ENCODE measurements at places on chromosomes 11 and 22. TPM values are rescaled to one million over a fixed set of nuclear protein-coding genes. Genes with fewer than 3 reads are reported as not detected.

Gene CD248
- 0.36 TPM for total RNA-seq

Gene IL18
- total RNA-seq, result not detected

Gene CCDC89
- not detected for total RNA-seq

Gene NOX4
- total RNA-seq, result not detected

Gene HMGXB4
- total RNA-seq, result 35.4 TPM

Gene OR2AG1
- total RNA-seq, result not detected

Gene TPCN2
- 8.7 TPM for total RNA-seq

Gene DDTL
- 2.8 TPM for total RNA-seq

Gene CDCA5
- 203 TPM for total RNA-seq

Gene ARVCF
- 4.3 TPM for total RNA-seq

DNA sequence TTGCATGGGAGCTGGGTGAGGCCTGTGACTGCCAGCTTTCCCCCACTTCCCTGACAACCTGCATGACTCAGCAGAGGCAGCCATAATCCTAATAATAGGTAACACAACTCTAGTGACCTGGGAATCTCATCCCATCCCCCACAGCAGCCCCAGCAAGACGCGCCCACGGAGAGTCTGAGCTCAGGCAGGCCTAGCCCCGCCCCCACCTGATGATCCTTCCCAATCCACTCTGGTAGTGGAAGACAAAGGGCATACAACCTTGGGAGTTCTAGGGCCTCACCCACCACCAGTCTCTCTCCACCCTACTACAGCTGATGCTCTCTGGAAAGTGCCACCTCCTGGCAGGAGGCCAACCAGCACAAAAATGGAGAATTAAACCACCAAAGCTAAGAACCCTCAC, 60.3 kb downstream of the CWF19L2 start:
- no peak for DNase-seq

DNA sequence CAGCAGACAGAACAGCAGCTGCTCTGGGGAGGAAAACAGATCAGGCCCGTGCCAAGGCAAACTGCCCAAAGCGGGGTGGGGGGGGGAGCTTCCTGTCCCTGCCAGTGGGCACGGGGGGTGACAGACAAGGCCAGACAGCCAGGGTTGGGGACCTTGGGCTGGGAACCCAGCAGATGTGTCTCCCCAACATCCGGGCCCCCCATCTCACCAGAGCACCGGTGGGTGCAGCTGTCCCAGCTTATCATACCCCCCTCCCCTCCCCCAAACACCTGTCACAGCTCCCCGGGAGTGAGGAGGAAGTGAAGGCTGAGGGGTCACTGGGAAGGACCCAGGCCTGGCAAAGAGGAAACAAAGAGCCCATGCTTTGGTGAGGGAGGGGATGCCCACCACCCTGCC, 1.3 kb downstream of the PPP1R14B start:
- no peak for DNase-seq

- no peak for DNase-seq
Observed at GRCh38 chr11:96197801-96198701, 144.9 kb downstream of the MAML2 start.

DNA sequence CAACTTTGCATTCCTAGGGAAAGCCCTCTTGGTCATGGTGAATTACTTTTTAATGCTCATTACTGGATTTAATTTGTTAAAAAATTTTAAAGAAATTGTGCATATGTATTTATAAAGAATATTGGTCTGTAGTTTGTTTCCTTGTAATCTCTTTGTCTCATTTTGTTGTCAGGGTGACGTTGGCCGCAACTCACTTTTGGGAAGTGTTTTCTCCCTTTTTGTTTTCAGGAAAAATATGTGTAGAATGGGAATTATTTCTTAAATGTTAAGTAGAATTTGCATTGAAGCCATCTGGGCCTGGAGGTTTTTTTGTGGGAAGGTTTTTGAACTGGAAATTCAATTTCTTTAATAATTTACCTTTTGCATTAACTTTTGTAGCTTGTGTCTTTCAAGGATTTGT, 149.1 kb downstream of the UVRAG start:
- no peak for DNase-seq

DNA sequence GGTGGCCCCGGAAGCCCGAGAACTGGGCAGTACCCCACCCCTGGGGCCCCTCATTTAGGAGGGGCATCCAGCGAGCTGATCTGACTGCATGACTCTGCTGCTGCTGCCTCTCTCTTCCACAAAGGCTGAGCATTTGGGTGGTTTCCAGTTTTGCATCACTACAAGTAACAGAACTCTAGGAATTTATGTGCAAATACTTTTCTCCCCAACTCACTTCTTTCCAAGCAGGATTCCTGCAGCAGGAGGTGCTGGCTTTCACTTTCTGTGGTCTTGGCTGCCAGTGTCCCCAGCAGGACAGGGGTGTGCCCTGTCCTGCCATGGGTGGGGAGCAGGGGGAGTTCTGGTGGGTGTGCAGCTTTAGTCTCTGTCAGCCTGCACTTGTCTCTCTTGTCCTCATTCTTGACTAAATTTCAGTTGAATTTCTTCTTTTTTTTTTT, 21.2 kb downstream of the UPB1 start:
- DNase-seq, result no peak

- DNase-seq, result no peak
Observed at GRCh38 chr11:13315517-13316432, 38.2 kb downstream of the BMAL1 start.

DNA sequence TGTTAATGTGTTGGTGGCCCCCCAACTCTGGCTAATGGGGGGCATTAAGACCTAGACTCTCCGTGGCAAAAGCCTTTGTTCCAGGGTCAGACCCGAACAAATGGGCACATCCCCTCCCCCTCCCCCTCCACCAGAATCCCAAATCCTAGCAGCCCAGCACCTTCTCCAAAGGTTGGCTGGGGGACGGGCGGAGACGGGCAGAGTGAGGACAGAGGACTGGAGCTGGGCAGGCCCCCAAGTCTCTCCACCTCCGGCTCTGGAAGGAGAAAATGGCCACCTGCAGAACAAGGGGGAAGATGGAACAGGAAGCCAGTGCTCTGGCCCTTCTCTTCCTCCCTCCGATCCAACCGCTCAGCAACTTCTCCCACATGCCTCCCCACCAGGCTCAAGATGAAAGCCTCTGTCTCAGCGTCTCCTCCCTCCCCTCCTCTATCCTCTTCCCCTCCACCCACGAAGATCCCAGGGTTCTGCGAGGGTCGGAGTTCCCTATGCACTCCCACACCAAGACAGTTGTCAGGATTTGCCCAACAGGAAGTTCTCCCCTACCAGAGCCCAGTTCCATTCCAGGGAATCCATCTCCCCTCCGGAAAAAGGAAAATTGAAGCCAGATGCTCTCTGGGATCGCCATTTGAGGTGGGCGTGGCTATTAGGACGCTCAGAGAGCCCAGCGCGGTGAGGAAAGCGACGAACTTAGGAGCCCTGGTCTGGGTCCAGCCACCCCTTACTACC, 20.1 kb downstream of the ADA2 start:
- DNase-seq, result no peak

- DNase-seq, result no peak
Observed at GRCh38 chr11:57162179-57162898, 19.4 kb upstream of the LRRC55 start.

GRCh38 chr11:134181707-134182106, 42.1 kb downstream of the NCAPD3 start:
- DNase-seq, result no peak

GRCh38 chr22:45190202-45190872, 26.6 kb downstream of the NUP50 start:
- no peak for DNase-seq

DNA sequence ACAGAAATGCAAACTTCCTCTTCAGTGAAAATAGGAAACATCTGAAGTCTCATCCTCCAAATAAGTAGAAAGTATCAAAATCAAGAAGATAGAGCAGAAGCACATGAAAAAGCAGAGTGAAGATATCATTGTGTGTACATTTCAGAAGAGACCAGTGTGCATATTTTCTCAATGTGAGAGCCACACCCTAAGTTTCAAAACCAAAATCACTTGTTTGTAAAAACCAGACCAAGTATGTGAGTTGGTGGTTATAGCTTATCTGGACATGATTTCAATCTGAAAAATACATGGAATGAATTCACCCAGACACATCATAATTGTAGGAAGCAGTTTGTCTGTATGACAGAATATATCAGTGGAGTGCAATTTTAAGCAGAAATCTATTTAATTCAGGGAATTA, 536.0 kb downstream of the JRKL start:
- DNase-seq, result no peak

DNA sequence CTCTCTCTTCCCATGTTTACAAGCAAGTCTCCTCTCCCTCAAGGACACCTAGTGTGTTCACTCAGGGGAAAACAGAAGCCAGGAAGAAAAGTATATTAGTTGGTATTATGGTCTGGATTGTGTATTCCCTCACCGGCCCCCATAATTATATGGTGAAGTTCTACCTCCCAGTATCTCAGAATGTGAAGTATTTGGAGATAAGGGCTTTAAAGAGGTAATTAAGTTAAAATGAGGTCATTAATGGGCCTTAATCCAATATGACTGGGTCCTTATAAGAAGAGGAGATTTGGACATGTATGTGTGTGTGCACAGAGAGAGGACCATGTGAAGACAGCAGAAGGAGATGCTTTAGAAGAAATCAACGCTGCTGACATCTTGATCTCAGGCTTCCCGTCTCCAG, 26.5 kb upstream of the THY1 start:
- DNase-seq, result no peak

DNA sequence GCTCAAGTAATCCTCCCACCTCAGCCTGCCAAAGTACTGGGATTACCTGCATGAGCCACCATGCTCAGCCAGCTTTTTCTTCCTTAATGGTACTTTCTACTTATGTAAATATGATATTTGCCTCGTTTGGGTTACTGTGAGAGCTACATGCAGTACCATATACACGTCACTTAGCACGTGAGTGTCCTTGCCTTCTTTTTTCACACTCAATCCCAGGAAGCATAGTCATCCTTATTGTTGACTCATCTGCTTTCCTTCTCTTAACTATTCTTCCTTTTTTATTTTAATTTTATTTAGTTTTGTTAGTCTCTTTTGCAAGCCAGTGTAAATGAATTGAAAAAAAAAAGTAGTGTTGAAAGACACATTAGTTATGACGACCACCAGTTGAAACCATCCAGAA, 205.9 kb downstream of the HIPK3 start:
- no peak for DNase-seq

- DNase-seq, result no peak
Observed at GRCh38 chr11:8914661-8915018, 3.7 kb downstream of the AKIP1 start.

DNA sequence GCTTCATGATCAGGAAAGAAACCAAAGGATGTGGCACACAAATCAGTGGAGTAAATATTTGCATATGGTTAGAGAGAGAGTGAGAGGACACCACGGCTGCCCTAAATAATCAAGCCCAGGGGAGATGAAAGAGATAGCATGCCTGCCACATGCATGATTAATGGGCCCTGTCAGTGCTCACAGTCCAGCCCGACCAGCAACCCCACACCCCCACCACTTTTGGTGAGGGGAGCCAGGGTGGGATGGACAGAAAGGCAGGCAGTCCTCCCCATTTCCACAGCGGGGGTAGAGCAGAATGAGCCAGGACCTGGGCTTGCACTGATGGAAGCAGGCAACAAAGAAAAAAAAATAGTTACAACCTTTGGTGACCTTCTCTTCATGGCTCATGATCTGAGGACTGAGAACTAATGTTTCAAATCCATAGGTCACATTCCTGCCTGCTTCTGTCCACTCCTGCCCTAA, 545.0 kb downstream of the ETS1 start:
- no peak for DNase-seq

DNA sequence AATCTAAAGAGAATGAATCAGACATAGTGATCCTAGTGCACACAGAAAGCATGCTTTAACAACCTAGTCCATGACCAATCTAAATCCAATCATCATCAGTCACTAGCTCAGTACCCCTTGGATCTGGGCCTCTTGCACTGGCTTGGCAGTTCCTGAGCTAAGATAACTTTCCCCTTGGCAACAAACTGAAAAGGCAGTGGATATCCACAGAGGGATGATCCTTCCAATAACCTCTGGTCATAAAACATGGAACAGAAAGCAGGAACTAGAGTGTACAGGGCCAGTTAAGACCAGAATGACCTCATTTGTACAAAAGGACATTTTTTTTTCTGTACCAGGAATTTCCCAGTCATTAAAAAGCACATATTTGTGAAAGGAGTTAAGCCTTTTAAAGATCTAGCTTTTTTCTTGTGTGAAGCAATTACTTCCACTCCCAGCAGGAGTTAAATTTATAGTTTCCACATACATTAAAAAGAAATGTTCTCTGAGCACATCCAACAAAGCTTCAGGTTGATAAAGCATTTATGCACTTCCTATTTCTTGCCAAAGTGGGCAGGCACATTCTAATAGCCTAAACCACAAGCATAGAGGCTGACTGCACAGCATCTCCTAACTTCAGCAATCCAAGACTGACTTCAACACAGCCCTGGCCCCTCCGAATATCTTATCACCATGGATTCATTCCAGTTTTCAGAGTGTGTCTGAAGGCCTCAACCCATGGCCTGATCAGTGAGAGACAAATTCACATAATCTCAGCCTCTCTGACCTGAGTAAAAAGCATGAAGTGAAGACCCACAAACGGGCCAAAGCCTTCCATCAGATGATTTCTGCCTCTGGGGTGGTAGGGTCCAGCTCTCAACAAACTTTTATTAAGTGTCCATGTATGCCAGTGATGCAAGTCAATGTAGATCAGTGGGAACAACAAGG, 29.9 kb downstream of the GUCY1A2 start:
- DNase-seq, result no peak

DNA sequence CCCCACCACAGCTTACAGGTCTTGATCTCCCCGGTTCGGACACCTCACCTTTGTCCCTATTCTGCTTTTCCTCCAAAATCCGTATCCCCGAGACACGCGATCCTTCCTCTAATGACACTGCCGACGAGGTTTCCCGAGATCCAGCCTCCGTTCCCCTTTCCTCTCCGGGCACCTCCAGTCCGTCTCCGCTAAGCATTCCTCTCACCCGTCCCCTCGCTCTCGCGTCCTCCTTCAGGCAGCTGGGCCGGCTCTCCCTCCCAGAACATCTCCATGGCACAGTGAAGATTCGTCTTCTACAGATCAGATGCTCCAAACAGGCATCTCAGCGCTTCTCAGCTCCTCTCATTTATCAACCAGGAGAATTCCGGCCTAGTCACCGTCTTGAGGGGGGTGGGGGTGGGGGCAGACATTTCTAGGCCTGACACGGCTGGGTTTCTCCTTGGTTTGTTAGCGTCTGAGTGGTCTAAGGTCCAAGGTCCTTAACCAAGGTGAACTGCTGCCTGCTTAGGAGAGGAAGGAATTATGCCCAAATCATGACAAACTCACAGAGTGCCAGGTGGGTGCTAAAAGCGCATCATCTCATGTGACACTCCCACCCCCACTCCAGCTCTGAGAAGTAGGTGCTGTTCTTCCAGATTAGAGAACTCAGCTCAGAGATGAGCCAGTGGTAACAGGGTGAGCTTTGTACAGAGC, at the start of gene SPTBN2:
SPTBN2 (minus strand) TSS at position 524 of the 693 bp plus-strand sequence. CDS start 7,976 bp downstream, outside the sequence.
- DNase-seq, result no peak
